Caco-2 (cell line): ENCODE measurements at places on chromosomes 6 and 20. TPM values are rescaled to one million over a fixed set of nuclear protein-coding genes. Genes with fewer than 3 reads are reported as not detected.

- no peak for DNase-seq
These were observed 34.2 kb downstream of the PPP1R3G start for GRCh38 chr6:5119090-5119951.

NFATC2 gene
- 20.8 and 22.4 TPM in 2 replicates for total RNA-seq

- DNase-seq = no peak
These were observed 14.3 kb upstream of the LAMP5 start for GRCh38 chr20:9500121-9500520.

DNA sequence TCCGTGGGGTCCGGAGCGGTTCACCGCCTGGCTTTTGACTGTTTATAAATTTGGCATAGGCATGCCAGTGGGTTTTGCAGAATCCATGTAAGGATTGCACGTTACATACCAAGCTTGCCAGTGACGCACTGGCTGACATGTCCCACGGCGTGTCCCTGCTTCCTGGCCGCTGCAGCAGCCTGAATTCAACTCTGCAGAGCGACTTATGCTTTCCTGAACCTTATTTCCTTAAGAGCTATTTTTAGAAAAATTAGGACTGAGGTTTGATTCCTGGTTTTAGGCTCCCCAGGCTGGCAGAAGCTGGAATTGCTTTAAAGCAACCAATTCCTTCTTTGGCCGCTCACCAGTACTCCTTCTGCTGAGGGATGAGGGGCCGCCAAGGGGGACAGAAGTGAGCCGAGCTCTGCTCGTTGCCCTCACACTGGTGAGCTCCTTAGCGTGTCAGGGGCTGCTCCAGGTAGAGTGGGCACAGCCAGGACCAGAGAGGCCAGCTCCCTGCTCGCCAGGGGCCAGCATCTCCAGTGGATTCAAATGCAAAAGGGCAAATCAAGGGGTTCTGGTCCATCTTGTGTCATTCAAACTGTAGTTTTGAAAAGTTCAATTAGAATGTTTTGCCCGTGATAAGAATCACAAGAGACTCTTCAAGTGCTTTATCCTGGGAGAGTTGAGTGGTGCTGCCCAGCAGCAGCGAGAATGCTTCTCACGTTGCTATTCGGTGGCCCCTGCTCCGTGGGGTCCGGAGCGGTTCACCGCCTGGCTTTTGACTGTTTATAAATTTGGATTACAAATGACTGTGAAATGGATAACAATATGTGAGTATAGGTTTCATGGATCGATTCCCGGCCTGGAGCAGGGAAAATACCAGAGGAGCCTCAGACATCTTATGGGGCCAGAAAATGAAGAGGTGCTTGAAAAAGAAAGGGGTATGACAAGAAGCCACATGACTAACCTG is 17.5 kb upstream of the IRF4 start:
- no peak for DNase-seq

CCN6 gene
- total RNA-seq = not detected in 2 replicates

DNA sequence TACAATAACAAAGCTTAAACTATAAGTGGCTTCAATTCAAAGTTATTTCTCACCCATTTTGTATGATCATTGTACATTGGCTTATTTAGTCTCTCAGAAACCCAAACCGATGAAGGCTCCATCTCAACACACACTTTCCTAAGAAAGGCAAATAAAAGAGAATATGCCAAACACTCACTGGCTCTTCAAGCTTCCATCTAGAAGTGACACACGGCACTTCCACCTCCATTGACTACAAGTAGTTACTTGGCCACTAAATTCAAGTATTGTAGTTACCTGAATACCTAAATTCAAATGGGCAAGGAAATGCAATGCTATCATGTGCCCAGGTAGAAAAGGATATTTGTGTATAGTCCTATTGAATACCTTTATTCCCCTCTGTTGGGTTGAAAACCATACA is 170.6 kb downstream of the OGFRL1 start:
- no peak for DNase-seq
